Iris pigment epithelial cell (primary cell): ENCODE measurements at places on chromosomes 3 and 15.
A peak's percentile ranks its signal among the peaks of the same experiment; 100 is the strongest.

DNA sequence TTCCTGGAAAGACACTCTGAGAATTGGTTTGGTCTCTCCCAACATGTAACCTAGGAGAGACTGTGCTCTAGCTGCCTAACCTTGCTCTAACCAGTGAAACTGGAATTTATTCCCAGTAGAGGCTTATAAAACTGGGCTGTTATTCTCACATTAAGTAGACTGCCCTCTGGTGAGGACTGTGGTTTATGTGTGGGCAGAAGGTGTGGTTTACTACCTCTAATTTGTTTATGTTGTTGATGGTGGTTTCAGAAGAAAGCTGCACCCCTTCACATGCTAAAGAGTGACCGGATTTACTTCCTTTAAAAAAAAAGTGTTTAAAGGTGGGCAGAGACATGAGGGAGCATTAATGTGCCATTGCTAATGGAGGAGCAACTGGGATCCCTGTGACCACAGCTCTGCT lies 273.2 kb downstream of the MECOM start:
- DNase-seq: peak; percentile 10

GRCh38 chr15:34952481-34952880 lies 17.1 kb downstream of the AQR start:
- DNase-seq: peak; percentile 22

DNA sequence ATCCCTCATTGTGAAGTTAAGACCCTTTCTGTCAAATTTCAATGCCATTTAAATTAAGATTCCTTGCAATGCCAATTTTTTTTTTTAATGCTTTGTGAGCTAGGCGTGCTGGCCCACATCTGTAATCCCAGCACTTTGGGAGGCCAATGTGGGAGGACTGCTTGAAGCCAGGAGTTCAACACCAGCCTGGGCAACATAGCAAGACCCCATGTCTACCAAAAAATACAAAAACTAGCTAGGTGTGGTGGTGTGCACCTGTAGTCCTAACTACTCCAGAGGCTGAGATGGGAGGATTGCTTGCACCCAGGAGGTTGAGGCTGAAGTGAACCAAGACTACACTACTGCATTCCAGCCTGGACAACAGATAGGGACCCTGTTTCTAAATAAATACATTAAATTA lies 5.6 kb upstream of the SH3BP5 start:
- no peak for DNase-seq

DNA sequence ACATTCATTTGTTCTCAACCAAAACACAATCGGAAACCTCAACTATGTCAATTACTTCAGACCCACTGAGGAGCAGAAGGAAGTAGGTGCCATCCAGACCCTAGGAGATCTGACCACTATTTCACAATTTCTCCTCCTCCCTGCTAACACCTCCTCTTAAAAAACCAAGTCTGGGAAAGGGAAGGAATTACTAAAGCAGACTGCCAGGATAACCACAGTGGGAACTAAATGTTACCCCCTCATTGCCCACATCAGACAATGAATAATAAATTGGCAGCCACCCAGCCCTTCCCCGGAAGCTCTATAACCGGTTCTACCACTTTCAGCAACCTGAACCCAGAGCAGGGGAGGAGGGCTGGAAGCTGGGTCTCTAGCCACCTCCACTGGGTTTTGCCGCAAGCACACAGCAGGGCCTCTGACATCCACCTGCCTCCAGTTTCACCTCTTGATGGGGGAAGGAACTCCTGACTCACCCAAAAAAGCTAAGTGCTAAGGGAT lies 17.6 kb downstream of the C15orf62 start:
- peak; percentile 80 for DNase-seq

DNA sequence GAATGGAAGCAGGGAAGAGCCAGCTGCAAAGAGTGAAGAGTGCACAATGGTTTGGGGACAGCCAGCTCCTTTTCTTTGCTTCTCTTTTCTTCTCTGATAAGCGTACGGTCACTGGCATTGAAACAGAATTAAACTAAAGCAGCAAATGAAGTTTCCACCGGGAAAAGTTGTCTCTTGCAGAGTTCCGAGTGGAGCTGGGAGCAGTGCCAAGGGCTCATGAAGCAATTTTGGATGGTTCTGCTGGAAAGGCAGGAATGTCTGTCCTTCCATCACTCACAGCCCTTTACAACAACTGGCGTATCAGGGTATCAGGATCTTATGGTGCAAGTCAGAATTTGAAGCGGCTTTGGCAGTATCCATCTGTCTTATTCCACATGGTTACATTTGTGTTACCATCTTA lies 1042.9 kb downstream of the NTRK3 start:
- DNase-seq: no peak

- DNase-seq: peak; percentile 58
Observed at GRCh38 chr15:67762610-67763368, 62.5 kb upstream of the SKOR1 start.

GRCh38 chr3:185744997-185745843 lies 79.6 kb downstream of the IGF2BP2 start:
- DNase-seq: peak; percentile 95

GRCh38 chr3:134059671-134060560 lies 30.2 kb upstream of the SLCO2A1 start:
- DNase-seq: no peak

DNA sequence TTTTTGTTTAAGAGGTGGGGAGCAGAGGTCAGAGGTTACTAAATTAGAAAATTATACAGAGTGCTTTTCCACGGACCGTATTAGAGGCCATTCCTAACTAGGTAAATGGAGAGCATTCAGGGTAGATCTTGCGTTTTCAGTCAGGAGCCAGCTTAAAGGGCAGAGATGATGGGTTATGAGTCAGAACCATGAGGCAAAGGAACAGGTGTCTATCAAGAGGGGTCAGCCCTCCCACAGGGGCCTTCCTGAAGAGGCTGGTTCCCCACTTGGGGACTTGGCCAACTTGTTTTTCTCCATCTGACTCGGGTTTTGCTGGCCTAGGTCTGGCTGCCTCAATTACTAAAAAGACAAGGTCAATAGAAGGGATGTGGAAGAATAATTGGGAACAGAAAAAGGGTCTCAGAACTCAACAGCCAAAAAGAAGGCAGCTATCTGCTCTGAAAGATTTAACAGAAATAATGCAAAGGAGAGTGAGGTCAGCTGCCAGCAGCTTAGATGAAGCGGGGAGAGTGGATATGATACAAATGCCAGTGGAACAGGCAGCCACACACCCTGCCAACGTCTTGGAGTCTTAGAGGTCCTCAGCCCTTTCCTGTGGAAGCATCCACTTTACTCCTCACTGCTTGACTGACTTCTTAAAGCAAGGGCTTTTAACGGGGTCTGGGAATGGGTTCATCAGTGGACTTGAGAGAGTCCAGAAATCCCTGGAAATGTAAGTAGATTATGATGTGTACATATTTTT lies 17.6 kb downstream of the MTMR14 start:
- no peak for DNase-seq

DNA sequence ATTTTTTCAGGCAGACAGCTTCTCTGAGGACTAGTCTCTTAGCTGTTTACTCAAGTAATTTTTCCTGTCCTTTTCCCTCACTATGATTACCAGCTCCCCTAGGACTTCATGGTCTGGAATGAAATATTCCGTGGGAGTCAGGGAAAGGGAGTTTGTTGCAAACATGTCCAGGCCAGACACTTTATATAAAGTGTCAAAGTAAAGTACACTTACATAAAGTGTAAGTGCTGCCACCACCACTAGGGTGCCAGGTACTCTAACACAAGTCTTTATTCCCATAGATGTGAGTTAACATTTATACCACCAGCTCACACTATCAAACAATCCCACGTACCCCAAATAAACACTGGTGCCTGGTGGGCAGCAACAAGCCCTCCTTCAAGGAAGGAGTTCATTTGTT lies 179.8 kb downstream of the SNRPN start:
- peak; percentile 20 for DNase-seq

DNA sequence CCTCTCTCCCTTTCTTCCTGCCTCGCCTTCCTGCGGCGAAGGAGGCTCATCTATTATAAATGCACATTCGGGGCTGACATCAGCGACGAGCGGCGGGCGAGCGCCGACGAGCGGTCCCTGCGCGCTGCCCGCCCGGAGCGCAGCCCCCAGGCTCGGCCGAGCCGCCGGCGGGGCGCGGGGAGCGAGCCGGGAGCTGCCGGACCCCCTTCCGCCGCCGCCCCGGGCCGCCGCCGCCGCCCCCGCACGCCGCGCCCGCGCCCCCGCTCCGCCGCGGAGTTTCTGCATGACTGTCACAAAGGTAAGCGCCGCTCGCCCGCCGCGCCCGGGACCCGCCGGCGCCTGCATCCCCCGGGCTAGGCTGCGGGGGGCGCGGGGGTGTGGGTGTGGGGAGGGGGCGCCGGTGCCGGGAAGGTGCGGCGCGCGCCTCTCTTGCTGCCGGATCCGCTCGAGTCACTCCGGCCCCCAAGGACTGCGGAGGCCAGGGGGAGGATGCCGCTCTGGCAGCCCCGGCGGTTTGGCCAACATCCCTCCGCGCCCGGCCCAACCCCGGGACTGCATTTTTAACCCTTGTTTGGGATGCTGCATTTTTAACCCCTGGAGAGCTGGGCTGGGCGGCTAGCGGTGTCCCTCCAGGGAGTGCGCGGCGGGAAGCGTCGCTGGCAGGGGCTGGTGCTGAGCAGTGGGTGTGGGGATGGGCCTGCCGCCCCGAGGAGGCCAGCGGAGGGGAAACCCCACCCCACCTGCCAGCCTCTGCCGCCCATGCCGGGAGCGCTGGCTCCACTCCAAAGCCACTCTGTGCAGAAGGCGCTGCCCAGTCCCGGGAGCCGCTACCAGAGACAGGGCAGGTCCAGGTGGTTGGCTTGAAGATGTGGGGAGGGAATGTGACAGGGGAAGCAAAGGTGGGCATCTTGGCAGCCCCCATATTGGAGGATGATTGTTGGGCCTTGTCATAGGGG lies at the start of gene CORO2B:
TSS of gene CORO2B (plus strand) at position 14 of the 956 bp plus-strand sequence. CDS start at position 284, 270 bp downstream.
- DNase-seq: peak; percentile 18

GRCh38 chr3:23876923-23877322 lies 39.9 kb downstream of the NKIRAS1 start:
- no peak for DNase-seq

DNA sequence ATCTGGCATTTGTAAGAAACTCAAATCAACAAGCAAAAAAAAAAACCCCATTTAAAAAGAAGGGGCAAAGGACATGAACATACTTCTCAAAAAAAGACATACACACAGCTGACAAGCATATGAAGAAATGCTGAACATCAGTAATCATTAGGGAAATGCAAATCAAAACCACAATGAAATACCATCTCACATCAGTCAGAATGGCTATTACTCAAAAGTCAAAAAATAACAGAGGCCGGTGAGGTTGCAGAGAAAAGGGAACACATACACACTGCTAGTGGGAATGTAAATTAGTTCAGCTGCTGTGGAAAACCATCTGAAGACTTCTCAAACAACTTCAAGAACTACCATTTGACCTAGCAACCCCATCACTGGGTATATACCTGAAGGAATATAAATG lies 199.4 kb upstream of the THBS1 start:
- peak; percentile 59 for DNase-seq

DNA sequence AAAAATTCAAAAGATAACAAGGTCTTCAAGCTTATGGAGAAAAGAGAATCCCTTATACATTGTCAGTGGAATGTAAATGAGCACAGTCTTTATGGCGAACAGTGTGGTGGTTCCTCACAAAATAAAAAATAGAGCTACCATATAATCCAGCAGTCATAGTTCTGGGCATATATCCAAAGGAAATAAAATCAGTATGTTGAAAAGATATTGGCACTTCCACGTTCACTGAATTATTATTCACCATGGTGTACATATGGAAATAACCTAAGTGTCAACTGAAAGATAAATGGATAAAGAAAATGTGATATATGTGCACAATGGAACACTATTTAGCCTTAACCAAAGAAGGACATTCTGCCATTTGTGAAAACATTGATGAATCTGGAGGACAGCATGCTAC lies 1161.2 kb downstream of the ROBO2 start:
- peak; percentile 25 for DNase-seq

DNA sequence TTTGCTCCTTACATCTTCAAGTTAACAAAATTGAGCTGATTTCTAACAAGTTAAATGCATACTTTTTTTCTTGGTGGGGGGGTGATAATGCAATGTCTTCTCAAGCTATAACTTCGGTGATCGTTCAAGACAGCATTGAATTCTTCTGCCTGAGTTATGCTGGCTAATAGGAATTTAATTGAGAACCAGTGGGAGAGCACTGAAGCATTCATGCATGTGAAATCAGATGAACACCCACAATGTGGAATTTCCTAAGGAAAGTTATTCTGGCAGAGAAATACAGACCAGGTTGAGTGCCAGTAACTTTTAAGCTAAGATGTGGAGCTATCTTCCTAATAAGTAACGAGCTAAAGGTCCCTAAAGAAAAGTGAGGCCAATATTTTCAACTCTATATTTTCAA lies 3.0 kb downstream of the SPATA16 start:
- DNase-seq: peak; percentile 20

- DNase-seq: no peak
Observed at GRCh38 chr15:46644501-46645481, 1010.0 kb downstream of the SQOR start.

GRCh38 chr15:75809986-75810750 lies 33.1 kb upstream of the UBE2Q2 start:
- DNase-seq: peak; percentile 30

GRCh38 chr3:68067314-68067713 lies 412.9 kb upstream of the SUCLG2 start:
- no peak for DNase-seq

DNA sequence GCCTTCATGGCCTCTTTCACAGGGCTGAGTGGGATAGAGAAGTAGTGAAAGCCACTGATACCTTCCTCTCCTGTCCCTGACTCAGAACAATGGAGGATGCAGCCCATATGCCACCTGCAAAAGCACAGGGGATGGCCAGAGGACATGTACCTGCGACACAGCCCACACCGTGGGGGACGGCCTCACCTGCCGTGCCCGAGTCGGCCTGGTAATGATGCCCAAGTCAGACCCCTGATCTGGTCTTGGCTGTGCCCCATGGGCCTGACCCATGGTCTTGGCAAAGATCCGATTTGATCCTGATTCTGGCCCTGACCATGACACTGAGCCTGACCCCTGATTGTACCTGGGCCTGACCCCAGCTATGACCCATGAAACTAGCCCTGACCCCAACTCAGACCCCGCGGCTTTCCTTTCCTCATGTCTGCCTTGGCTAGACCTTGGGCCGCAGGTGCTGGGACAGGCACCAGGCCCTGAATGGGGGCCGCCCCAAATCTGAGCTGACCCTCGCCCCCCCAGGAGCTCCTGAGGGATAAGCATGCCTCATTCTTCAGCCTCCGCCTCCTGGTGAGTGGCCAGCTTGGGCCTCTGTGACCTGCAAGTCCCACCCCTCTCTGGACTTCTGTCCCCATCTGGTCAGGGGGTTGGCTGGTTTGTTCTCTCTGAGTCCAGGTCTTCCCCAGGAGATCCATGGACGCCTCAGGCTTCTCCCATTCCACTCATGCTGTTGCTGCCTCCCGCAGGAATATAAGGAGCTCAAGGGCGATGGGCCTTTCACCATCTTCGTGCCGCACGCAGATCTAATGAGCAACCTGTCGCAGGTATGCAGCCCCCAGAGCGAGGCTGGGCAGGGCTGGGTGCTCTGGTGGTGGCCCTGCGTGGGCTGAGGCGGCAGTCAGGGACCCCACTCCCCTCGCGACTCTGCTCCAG lies 15.6 kb downstream of the NT5DC2 start:
- DNase-seq: no peak

GRCh38 chr3:54206874-54207273 lies 84.5 kb downstream of the CACNA2D3 start:
- DNase-seq: no peak
